ENCODE measurements at places on chromosomes 4 and X.

DNA sequence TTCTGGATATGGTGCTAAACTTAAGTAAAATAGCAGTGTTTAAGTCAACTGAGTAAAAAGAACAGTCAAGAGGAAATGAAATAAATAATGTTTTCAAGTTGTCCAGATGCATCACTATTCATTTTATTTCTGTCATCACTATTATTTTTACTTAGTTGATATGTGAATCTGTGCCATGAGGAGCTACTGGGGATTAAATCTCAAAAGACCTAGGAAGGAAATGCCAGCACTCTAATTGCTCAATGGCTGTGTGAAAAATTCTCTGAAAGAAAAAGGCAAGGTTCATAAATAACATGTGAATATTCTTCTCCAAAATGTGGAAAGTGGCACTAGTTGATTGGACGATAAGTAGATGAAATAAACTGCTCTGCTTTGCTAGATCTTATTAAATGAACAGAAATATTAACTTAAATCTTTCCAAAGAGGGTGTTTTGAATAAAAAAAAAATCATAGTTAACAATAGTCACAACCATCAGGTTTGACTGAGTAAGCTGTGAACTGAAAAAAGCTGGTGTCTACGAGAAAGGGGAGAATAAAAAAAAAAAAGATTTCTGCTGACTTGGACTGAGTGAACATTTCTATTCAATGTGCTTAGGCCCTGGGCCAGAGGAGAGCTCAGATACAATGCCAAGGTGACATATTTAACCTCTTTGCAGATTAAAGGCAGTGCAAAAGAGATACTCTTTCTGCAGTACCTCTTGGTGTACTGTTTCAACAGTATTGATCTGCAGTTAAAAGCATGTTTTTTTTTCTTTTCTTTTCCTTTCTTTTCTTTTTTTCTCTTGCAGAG, 1.6 kb downstream of the SPARCL1 start:
- DNase-seq = no peak

GRCh38 chrX:22121161-22121560, 89.0 kb downstream of the PHEX start:
- no peak for DNase-seq

GRCh38 chrX:84724576-84724975, 222.3 kb upstream of the HDX start:
- DNase-seq = no peak

DNA sequence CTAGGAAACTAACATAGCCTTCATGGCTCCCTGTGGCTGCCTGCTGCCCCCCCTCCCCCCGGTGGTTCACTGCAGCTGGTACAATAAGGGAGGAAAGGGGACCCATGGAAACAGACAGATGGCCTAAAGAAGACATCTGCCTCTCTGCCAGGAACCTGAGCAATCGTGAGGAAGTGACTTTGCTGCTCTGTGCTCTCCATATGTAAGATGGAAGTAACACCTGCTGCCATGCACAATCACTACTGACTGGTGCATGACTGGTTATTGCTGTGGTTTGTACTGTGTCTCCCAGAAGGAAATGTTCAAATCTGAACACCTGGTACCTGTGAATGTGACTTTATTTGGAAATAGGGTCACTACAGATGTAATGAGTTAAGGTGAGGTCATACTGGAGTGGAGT, 43.6 kb downstream of the CD99L2 start:
- DNase-seq = no peak

GRCh38 chr4:77170926-77171325, 13.9 kb downstream of the CCNG2 start:
- DNase-seq = no peak

GRCh38 chrX:20143561-20143960, 1.9 kb upstream of the EIF1AX start:
- no peak for DNase-seq

DNA sequence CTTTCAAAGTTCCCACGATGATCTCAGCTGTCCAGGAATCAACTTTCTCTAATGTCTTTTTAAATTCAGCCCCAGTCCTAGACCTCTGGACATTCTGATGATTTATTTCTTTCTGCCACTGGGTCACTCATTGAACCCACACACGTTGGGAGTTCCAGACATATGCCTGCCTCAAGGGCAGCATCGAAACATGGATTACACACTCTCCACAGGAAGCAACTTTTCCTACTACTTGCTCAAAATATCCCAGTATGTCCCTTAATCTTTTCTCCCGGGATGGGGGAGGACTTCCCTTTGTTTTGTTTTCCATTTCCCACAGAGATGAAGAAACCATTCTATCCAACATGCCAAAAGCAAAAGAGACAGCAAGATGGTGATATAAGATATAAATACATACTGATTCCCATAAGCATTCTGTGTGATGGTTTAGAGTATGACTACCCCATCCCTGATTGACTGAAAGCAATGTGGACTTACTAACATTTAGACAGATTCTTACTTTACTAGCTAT, 79.8 kb upstream of the PPARGC1A start:
- no peak for DNase-seq

GRCh38 chrX:13190051-13190450, 129.8 kb downstream of the ATXN3L start:
- no peak for DNase-seq

DNA sequence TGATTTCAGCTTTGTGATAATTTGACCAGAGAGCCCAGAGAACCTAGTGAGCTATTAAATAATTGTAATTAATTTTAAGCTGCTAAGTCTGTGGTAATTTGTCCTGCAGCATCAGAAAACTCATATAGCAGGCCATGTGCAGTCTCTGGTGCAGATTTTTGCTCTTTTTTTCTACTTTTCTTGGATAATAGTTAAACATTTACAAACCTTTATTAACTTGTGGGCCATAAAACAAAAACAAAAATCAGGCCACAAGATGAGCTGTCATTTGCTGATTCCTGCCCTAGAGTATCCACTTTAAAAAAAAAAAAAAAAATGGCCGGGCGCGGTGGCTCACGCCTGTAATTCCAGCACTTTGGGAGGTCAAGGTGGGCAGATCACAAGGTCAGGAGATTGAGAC, 99.8 kb downstream of the CLDN22 start:
- no peak for DNase-seq

- DNase-seq = no peak
These were observed 178.0 kb downstream of the PPP3CA start for GRCh38 chr4:101169044-101170014.

- no peak for DNase-seq
These were observed 149.6 kb upstream of the MID1 start for GRCh38 chrX:10769696-10770619.

DNA sequence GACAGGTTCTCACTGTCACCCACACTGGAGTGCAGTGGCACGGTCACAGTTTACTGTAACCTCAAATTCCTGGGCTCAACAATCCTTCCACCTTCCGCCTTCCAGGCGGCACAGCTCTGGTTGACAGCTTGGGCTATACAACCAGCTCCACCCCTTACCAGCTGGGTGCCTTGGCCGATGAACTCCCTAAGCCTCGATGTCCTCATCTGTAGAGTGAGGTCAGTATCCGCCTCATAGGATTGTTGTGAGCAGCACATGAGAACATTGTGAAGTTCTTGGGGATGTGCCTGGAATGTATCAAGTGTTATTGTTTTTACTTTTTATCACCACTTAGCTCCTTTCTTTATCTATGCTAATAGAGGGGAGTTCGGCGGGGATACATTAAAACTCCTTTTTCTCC, 23.3 kb downstream of the UCHL1 start:
- DNase-seq = no peak

DNA sequence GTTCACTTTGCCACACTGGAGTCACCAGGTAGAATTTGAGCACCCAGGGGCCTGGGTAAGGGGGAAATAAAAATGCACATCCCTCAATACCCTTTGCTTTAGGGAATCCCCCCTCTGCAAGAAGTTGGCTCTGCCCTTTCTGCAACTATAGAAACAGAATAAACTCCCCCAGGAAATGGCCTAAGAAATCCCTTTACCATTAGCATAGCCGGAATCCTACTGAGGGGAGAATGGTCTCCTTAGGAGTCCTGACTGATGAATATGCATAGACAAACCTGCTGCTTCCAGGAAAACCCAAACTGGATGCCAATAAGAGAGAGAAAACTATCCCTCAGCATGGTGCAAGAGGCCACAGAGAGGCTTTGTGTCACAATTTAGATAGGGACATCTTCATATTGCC, 11.0 kb downstream of the EFHC2 start:
- DNase-seq = no peak

- DNase-seq = no peak
These were observed at the start of gene ARHGEF9 for GRCh38 chrX:63784902-63785707. Gene ARHGEF9, minus strand, starts transcription at chrX:63785214. Its CDS starts 69 bp downstream, at chrX:63785145.

DNA sequence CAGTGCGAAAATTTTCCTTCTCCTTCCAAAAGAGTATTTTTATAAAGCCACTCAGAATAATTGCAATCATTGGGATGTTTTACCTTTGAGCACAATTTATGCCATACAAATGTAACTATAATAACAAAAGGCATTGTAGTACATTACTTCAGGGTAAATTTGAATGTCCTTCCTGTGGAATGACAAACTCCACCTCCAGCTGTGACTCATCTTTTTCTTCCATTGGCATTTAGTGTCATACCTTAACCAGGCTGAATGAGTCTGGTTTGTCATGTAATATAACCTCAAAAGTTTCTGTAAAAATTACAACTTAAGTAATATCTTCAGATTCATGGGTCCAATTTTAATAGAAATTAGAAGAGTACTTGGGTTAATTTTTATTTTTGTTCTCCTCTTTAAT, 93.3 kb downstream of the TMEM47 start:
- DNase-seq = no peak

- no peak for DNase-seq
These were observed 551.7 kb upstream of the INTU start for GRCh38 chr4:127081041-127081440.

DNA sequence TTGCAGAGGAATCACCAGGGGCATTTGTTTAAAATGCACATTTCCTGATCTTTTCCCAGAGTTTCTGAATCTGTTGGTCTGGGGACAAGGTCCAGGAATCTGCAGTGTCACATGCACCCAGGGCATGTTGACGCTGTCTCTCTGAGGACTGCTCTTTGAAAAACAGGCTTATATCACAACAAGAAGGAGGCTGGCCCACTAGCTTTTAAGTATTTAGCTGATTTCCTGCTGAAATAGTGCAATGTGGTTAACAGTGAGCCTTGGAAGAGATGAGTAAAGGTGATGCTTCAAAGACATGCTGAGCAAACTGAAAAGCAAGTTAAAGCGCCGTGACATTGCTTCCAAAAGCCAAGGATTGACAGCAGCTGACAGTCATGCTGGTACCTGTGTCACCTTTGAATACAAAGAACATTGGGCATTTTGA, 18.6 kb upstream of the SEPSECS start:
- no peak for DNase-seq

DNA sequence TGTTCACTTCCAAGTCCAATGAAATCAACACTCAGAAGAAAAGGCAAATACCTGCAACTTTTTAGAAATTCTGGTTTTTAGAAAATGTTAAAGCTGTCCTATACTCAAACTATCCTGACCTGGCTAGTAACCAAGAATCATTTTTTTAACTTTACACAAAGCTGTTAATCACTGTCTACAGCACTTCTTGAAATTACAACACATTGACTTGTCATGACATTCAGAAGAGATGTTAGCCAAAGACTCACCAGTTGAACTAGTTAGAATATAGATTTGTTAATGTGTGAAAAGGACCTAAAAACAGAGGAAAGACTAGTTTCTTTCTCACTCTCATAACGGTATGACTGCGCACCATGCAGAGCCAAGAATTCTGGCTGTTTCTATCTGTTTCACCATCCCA, 98.8 kb downstream of the COX18 start:
- no peak for DNase-seq

- no peak for DNase-seq
These were observed 1746.4 kb upstream of the PCDH7 start for GRCh38 chr4:28973587-28974350.

- no peak for DNase-seq
These were observed 37.6 kb upstream of the CRMP1 start for GRCh38 chr4:5930456-5930855.

DNA sequence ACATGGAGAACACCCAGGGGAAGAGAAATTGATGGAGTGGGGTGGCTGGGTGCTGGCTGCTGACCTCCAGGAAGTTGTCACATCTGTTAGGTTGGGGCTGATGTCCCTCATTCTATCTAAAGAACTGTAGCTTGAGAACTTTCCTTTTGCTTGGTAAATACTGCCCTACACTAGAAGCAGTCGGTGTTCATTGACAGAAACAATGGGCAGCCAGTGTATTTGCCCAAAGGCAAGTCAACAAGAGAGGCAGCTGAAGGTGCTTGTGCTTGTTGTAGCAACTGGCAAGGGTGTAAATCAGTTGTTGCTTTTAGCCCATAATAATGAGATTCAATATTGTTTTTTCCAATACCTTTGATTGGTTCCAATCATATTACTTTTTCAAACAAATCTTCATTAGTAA, 956 bp downstream of the TMEM154 start:
- DNase-seq = no peak

- no peak for DNase-seq
These were observed 1.6 kb downstream of the RP2 start for GRCh38 chrX:46838486-46838870.

DNA sequence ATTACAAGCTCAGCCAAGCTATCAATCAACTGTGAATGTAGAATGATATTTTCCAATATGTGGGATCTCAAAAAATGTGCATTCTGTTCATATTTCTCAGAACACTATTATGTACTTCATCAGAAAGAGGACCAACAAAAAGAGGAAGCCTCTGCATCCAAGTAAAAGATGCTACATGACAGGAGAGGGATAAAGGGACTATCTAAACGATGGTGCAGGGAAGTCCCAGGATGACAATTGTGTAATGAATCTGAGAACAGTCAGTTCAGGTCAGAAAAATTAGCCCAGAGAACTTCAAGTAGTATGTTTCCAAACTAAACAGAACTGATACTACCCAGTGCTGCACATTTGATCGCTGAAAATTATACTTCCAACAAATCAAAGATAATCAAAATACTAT, 127.0 kb downstream of the ZNF330 start:
- DNase-seq = no peak

- DNase-seq = no peak
These were observed 263.8 kb upstream of the NDST3 start for GRCh38 chr4:117770269-117771102.

- DNase-seq = no peak
These were observed 145.2 kb downstream of the CORIN start for GRCh38 chr4:47692691-47693090.

GRCh38 chr4:71293705-71294104, 45.1 kb upstream of the SLC4A4 start:
- DNase-seq = no peak

DNA sequence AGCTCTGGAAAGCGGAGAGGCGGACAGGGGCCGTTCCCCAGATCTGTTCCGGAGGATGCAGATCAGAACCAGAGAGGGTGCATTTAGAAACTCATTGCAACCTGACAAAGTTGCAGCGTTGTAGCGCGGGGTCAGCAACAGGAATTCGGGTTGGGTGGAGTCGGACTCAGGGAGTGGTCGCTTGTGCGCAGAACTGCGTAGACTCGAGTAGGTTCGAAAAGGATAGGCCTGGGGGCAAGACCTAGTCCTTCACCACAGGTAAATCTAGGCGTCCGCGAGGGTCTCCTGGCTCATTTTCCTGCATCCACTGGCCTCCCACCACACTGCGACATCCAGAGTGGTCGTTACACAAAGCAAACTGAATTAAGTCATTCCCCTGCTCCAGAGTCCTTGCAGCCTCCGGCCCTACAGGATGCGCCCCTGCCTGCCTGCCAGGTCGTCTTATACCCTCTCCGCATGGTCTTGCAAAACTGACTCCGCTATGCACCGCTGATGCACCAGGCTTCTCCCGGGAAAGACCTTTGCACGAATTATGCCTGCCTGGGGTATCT, 4.7 kb upstream of the ZNF518B start:
- DNase-seq = no peak

Data from activated CD4-positive, alpha-beta T cell treated with anti-CD3 and anti-CD28 coated beads, Interleukin-2, amount 50 U/mL, for 24 hours (primary cell).